ENCODE measurements at places on chromosomes 4 and X. TPM values are rescaled to one million over a fixed set of nuclear protein-coding genes. Genes with fewer than 3 reads are reported as not detected.

FGFR3 gene
- 97.0 TPM for total RNA-seq

PTPN13 gene
- total RNA-seq, result 117 TPM

UGT2A3 gene
- total RNA-seq, result 33.0 TPM

GC gene
- 1.6 TPM for total RNA-seq

BCLAF3 gene
- total RNA-seq, result 12.0 TPM
